Endodermal cell (in vitro differentiated cells): ENCODE measurements at places on chromosomes 2 and 18. TPM values are rescaled to one million over a fixed set of nuclear protein-coding genes. Genes with fewer than 3 reads are reported as not detected.

TRPM8 gene
- total RNA-seq = not detected in 3 replicates

CCDC121 gene
- 4.9 to 5.3 TPM (median 5.2 TPM) in 3 replicates for total RNA-seq

- peaks cover 30% of the 10 kb centered on the region for H3K36me3 ChIP-seq
- peak overlapping the region; percentile 69 for H3K4me3 ChIP-seq
These were observed 85.5 kb downstream of the AGPS start for GRCh38 chr2:177478029-177478428.

DNA sequence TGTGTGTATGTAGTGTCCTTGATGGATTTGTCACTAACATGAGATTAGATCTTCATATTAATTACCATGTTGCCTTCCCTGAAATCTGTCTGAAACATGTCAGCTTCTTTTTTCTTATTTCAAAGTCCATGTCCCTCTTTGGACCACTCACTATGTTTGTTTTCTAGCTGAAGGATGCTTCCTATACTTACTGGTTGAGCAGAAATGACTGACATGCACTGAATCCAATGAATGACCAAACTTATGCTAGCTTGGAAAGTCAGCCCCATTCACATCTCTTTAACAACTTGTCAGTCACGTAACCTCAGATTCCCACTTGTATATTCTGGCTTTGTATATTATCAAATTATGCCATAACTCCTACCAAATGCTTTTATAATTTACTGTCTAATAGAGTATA, 69.9 kb upstream of the STK39 start:
- H3K36me3 ChIP-seq = no peaks in the 10 kb centered on the region
- no peak overlapping the region for H3K4me3 ChIP-seq
- H3K27ac ChIP-seq = no peak overlapping the region

POTEC gene
- 1.7 to 2.5 TPM (median 2.0 TPM) in 3 replicates for total RNA-seq

AAMP gene
- total RNA-seq = 65.7 to 97.2 TPM (median 95.2 TPM) in 3 replicates

DHRS9 gene
- total RNA-seq = not detected in 2 replicates

DNA sequence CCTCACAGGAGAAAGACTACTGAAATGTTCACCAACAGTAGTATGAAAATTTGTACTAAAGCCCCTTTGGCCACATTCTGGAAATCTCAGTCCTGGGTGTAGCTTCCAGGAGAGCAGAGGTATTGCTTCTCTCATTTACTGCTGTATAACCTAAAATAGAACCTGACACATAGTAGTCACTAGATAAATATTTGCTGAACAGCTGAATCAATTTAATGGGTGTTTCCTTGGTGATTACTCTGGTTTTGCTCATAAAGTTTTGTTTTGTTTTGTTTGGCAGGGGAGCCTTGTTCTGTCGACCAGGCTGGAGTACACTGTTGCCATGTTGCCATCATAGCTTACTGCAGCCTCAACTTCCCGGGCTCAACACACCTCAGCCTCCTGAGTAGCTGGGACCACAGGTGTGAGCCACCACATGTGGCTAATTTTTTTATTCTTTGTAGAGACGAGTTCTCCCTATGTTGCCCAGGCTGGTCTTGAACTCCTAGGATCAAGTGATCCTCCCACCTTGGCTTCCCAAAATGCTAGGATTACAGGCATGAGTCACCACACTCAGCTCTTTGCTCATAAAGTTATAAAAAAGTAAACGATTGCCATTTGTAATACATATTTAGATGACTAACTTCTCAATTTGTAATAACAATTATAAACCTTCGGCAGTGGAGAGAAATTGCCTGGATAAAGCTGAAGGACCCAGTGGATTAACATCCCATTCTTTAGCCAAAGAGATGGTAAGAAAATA, 11.5 kb upstream of the PARD3B start:
- peaks cover 5% of the 10 kb centered on the region for H3K4me1 ChIP-seq
- H3K36me3 ChIP-seq = no peaks in the 10 kb centered on the region
- H3K27me3 ChIP-seq = no peaks in the 10 kb centered on the region
- H3K27ac ChIP-seq = no peak overlapping the region
- H3K4me3 ChIP-seq = no peak overlapping the region

CPLX4 gene
- total RNA-seq = not detected in 3 replicates

- no peak for DNase-seq
- H3K27me3 ChIP-seq = peaks cover 5% of the 10 kb centered on the region
- H3K36me3 ChIP-seq = no peaks in the 10 kb centered on the region
- peaks cover 22% of the 10 kb centered on the region for H3K4me1 ChIP-seq
- no peak overlapping the region for H3K4me3 ChIP-seq
These were observed 92.1 kb downstream of the LYPD6 start for GRCh38 chr2:149422337-149422990.

ATP6V1B1 gene
- total RNA-seq = not detected in 2 replicates

GRCh38 chr2:101827246-101827645, 129.7 kb downstream of the MAP4K4 start:
- no peak overlapping the region for H3K27ac ChIP-seq
- no peak overlapping the region for H3K4me3 ChIP-seq
- H3K27me3 ChIP-seq = no peaks in the 10 kb centered on the region
- no peaks in the 10 kb centered on the region for H3K4me1 ChIP-seq
- no peak for DNase-seq

OR6B2 gene
- total RNA-seq = not detected in 2 replicates

DNA sequence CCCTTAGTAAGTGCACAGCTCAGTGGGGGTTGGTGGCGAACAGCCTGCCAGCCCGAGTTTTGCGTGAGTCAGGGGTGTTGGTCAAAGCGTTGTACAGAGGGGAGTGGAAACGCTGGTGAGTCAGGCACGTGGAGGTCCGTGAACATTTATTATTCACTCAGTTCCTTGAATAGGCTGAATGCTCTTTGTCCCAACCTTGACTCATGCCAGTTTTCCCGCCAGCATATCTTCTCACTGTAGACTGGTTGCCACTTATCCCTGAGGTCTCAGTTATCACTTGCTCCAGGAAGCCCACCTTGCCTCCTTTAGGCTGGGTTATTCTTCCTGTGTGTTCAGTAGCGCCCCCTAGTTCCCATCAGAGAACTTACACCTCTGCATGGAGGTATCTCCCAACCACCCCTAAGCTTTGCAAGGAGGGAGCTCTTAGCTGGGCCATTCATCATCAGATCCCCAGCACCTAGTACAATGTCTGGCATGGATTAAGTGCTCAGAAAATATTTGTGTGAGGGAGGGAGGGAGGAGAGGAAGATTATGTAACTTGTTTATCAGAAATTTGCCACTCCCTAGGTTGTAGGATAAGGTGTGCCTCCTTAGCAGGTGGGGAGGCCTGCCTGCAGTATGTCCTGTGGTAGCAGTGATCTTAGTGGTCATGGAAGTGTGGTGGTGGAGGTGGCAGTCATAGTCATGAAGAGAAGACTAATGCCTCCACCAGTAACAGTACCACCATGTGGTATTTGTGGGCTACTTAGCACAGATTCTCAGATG, 72.1 kb downstream of the CABLES1 start:
- no peak overlapping the region for H3K4me3 ChIP-seq
- no peaks in the 10 kb centered on the region for H3K36me3 ChIP-seq
- H3K27me3 ChIP-seq = no peaks in the 10 kb centered on the region
- no peaks in the 10 kb centered on the region for H3K4me1 ChIP-seq

DNA sequence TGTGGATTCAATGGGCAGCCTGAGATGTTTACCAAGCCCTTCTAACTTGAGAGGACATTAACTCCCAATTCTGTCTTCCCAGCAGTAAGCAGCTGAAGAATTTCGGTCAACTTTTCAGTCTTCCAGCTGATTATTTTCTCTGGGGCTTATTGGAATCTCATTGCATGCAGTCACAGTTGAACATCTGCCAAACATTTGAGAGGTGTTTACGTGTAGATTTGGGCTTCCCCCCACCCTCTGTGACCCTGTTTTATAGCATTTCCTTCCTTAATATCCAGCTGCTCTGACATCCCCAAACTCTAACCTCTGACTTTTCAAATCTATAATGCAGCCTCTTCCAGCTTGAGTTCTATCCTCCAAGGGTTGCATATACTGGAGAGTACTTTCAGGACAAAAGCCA, 16.5 kb upstream of the VIT start:
- no peaks in the 10 kb centered on the region for H3K27me3 ChIP-seq
- no peak overlapping the region for H3K27ac ChIP-seq
- H3K4me3 ChIP-seq = no peak overlapping the region
- H3K4me1 ChIP-seq = peaks cover 8% of the 10 kb centered on the region
- H3K36me3 ChIP-seq = no peaks in the 10 kb centered on the region

DNA sequence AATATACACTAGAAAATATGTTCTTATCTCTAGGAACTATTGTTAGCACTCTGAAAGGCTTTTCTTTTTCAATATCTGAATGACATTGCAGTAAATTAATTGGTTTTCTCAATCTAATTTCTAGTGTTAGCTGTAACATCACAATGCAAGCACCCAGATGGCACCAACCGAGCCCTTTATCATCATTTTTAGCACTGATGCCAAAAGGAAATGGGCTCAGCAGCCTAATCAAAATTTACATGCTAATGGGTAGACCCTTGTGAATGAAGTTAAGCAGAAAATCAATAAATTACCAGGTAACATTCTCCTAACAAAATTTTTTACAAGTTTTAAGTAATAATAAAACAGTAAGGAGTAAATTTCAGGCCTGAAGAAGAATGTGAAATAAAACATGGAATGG, 53.5 kb upstream of the PGAP1 start:
- H3K4me1 ChIP-seq = no peaks in the 10 kb centered on the region
- DNase-seq = no peak
- no peak overlapping the region for H3K27ac ChIP-seq
